Urinary bladder (tissue), 4 donors: ENCODE measurements at places on chromosomes 4 and X. TPM values are rescaled to one million over a fixed set of nuclear protein-coding genes. Genes with fewer than 3 reads are reported as not detected.

The DDIT4L gene
- 1.5 TPM for polyA plus RNA-seq

The IBSP gene
- polyA plus RNA-seq: not detected

The EDNRA gene
- 30.1 TPM for polyA plus RNA-seq

The PPP2R2C gene
- polyA plus RNA-seq: 0.94 TPM

The BCAP31 gene
- polyA plus RNA-seq: 239 TPM

The ENOPH1 gene
- polyA plus RNA-seq: 33.1 TPM

The NPY5R gene
- polyA plus RNA-seq: 0.11 TPM

GRCh38 chr4:181468451-181468850 is 774.8 kb upstream of the TENM3 start:
- DNase-seq: no peak

DNA sequence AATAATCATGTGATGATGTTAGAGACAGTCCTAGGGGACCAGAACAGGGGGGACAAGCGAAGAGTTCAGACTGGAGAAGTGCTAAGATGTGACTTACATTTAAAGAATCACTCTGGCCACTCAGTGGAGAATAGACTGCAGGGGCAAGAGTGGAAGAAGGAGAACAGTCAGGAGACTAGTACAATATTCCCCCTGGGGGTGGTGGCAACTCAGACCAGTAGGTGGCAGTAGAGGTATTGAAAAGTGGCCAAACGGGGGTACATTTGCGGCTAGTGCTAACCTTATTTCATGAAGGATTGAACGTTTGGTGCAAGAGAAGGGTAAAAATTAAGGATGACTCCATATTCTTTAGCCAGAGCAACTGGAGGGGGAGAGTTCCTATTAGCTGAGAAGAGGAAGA is 2.7 kb upstream of the BMX start:
- no peak for DNase-seq

- no peak for DNase-seq
Observed at GRCh38 chr4:89171176-89171805, 60.0 kb downstream of the TIGD2 start.

- DNase-seq: no peak
Observed at GRCh38 chr4:183722731-183723560, 63.9 kb downstream of the TRAPPC11 start.

DNA sequence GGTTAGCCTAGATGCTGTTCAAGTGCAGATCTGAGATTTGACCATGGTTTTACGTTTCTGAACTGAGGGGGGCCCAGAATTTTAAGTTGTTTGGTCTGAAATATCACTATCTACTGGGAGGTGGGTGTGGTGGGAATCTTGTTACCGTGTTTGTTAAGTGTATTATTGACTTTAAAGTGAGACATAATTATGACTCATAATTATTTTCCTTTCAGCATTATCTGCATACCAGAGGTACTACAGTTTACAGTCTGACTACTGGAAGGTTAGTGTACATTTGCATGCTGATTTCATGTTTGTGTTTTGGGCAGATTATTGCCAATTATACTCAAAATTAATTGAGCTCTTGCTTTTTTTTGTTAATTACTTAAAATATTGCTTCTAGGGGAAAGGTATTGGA is 101.5 kb downstream of the KDM6A start:
- DNase-seq: no peak

DNA sequence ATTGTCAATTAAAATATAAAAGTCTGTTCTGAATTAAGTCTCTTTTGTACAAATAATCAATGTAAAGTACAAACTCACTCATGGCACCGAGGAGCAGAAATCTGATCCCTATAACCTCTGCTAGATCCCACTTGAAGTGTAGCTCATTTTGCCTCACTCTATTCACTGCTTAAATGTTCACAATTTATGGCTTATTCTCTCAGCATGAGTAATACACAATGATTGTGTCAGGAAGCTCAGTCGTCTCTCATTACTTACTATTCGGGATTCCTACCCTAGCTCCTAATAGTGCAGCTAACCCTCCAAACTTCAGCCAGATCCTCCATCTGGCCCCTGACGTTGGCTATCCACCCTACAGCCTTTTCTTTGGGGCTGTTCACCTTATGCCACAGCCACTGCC is 4.7 kb upstream of the AMMECR1 start:
- DNase-seq: no peak

DNA sequence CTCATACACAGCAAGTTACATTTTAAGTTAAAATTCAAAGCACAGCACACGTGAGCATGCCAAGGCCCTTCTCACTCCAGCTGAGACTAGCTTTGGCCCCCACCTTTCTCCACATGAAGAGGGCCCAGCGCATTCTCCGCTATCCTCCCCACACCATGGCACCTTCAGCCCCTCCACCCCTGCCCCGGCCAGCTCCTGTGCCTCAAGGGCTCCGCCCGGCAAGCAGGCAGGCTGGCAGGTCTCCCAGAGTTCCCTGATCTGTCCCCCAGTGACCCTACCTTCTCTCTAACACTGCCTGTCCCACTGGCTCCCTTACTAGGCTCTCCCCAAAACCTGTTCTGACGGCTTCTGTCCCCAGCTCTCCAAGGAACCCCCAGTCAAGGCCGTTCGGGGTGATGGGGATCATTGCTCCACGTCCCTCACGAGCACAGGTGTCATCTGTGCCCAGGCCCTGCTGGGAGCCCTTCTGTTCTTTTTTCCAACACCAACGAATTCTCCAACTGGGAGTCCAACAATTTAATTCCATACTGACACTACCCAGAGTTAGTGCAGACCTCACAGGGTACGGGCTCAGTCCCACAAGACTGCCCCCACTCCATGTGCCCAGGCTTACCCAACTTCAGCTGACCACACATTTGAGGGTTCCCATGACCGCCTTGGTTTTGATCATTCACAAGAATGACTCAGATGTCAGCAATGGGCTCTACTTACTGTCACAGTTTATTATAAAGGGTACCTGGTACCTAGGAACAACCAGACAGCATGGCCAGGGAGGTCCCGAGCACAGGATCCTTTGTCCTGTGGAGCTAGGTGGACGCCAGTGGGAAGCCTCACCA is 4.2 kb downstream of the LETM1 start:
- no peak for DNase-seq

GRCh38 chr4:24529555-24529954 is 54.8 kb downstream of the DHX15 start:
- DNase-seq: no peak

- no peak for DNase-seq
Observed at GRCh38 chrX:63506320-63506719, 155.2 kb upstream of the SPIN4 start.

DNA sequence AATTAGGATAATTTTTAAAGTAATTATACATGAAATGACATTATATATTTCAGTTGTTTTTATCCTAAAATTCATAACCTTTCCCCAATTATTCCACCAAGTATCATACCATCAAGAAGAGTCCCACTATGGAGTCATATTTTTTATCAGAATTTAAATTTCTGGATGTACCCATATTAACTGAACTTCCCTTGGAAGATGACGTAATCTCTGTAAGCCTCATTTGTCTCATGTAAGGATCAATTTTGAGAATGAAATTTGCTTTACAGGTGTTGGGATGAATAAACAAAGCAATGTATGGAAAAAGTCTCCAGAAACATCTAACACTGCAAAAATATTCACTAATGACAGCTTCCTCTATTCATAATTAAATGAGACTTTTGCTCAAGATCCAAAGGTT is 147.5 kb downstream of the NPFFR2 start:
- DNase-seq: no peak

GRCh38 chrX:68874076-68874475 is 45.3 kb downstream of the EFNB1 start:
- DNase-seq: no peak

- no peak for DNase-seq
Observed at GRCh38 chr4:8221985-8222384, 22.9 kb downstream of the SH3TC1 start.

DNA sequence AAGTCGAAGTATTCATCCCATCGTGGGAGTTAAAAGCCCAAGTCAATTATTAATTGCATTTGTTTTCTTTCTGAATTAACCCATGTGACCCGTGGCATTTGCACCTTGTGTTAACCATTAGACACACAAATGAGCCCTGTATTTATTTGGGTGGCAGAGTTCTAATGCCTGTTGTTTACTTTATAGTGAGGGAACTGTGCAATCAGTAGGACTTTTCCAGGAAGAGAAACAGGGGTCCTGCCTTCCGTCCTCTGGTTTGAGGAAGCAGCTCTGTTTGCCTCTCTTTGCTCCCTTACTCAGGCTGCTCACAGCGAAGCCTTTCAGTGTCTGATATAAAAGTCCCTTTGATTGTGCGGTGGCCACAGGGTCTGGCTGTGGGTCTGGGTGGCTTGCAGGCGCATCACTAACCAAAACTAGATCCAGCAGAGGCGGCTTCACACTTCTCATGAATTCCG is 263.6 kb downstream of the PTTG2 start:
- no peak for DNase-seq

- no peak for DNase-seq
Observed at GRCh38 chr4:38601244-38601915, 62.6 kb upstream of the KLF3 start.

DNA sequence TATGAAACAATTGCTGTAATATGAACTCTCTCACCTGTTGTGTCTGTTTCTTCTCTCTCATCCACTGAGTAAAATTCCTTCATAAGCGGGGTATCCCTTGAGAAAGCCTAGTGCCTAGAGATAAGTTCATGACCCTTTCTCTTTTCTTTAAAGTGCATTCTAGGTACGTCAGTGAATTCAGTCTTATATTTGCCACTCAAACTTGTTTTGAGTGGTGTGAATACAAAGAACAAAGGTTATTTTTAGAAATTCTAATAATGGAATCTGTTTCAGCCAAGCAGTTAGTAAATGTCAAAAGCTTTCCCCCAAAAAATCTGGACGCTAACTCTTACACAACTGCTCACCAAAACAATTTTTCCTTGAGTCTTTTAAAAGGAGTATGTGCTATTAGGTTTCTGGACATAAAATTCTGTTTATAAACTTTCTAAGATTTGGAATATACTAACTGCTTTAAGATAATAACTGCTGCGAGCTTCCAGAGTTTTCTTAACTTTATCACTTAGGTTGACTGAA is 112.0 kb downstream of the VEGFC start:
- DNase-seq: no peak

GRCh38 chr4:87073199-87074120 is 138.6 kb downstream of the AFF1 start:
- peak; percentile 73 for DNase-seq

DNA sequence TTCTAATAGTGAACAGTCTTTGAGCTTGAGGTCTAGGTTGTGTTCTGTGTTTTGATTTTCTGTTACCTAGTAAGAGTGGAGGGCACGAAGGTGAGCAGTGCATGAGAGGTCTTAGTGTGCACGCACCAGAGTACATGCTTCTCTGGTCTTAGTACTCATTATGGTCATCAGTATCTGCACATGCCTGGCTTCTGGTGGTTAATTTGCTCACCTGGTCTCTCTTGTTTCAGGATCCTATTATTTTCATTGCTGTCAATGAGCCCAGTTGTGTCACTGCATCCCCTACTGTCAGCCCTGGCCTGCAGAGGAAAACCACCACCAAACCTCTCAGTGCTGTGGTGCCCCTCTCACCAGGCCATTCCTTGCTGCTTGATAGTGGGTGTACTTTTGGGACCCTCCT is 54.8 kb downstream of the NSUN7 start:
- DNase-seq: no peak
